CD4-positive, alpha-beta T cell treated with Interleukin-4 for 1 hour (primary cell): ENCODE measurements at places on chromosomes 1 and 21.

DNA sequence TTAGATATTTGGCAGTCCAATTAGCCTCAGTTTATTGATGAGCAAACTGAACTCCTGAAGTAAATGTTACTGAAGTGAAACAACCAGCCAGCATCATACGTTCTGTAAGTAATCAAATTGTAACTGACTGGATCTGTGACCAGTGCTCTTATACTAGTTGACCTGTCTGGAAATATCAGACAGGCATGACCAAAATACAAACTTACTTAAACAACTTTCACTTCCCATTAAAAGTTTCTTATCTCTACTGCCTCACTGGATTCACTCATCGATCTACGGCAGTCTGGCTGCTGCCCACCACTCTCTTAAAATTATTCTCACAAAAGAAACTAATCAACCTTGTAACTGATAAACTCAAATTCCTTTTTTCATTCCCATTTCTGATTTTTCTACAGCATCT lies 56.4 kb downstream of the WDR3 start:
- no peak for DNase-seq

DNA sequence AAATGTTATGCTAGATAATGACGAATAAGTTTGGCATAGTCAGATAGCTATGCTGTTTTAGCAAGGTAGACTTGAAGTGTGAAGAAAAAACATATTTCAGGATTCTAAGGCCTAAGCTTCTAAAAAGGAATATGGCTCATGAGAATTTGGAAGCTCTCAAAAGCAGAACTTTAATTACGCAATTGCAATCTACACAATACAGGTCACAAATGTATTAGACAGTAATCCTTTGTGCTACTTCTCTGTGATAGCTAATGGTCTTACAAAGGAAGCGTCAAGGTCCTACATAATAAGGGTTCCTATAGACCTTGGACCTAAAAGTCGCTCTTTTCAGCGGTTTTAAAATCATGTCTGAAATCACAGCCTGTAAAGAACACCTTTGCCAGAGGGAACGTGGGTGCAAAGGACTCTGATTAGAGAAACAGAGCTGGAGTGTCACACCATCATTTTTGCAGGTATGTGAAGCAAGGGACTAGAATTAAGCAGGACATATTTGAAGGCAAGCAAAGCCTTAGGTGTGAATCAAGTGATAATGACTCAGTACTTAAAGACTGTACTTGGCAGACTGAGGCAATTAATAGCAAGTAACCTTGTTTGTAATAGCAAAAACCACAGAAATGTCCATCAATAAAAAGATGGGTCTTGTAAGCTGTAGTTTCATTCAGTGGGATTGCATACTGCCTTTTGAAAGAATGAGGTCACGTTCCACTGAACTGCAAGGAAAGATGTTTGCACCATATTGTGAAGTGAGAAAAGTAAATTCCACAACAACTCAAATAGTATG lies 420.2 kb downstream of the KCTD3 start:
- no peak for DNase-seq

GRCh38 chr1:183995322-183996039 lies 42.0 kb downstream of the COLGALT2 start:
- no peak for DNase-seq

GRCh38 chr1:53138991-53139884 lies 3.2 kb downstream of the SLC1A7 start:
- no peak for DNase-seq

GRCh38 chr1:41927118-41927517 lies 8.4 kb upstream of the HIVEP3 start:
- DNase-seq = no peak

- no peak for DNase-seq
These were observed 79.6 kb upstream of the CTTNBP2NL start for GRCh38 chr1:112316254-112316913.

DNA sequence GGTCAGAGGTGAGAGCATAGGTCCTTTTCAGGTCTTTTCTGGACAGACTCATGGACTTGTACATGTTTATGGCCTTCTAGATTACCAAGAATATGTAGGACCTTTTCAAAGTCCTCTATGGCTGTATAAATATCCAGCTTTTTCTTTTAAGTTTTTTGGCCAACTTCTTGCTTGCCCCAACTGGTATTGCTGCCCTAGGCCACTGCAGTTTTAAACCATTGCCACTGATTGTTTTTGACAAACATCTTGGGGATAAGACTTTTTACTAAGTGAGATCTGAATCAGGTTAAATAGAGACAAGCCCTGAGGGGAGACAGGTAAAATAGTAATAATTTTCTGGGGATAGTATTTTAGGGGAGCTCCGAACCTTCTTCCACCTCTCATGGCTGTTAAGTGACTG lies 14.8 kb upstream of the DDR2 start:
- no peak for DNase-seq

DNA sequence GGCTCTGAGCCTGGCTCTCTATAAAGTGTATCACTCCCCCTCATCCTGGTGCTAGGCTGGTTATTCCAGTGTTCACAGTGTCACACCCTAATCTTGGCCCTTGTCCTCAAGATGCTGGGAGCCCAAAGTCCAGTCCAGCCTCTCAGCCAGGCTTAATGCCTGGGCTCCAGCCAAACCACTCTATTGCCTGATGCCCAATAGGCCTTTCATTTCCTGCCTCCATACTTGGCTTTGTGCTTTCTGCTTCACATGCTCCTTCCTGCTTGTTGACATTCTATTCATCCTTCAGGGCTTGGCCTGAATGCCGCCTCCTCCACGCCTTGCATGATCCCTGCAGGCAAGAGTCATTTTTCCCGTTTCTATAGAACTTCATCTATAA lies 1.7 kb downstream of the KLHDC8A start:
- no peak for DNase-seq

- DNase-seq = peak; percentile 72
These were observed 57.5 kb downstream of the CD247 start for GRCh38 chr1:167460836-167461235.

DNA sequence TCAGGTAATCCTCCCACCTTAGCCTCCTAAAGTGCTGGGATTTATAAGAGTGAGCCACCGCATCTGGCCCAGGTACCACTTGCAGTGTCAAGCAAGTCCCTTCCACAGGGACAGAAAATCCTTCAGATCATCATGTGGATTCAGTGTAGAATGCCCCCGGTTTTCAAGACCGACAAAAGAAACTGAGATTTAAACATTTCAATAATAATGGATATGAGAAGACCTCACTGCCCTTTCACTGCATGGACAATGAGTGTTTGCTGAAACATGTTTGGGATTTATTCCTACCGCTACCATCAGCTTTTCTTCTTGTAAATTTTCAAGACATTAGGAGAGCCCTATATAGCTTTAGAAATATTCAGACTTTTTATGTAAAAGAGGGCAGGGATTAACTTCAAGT lies 41.5 kb downstream of the HTR6 start:
- DNase-seq = no peak
